ENCODE measurements at places on chromosomes 12 and 14. TPM values are rescaled to one million over a fixed set of nuclear protein-coding genes. Genes with fewer than 3 reads are reported as not detected.

ACRBP gene
- total RNA-seq = 6.1 TPM

DNA sequence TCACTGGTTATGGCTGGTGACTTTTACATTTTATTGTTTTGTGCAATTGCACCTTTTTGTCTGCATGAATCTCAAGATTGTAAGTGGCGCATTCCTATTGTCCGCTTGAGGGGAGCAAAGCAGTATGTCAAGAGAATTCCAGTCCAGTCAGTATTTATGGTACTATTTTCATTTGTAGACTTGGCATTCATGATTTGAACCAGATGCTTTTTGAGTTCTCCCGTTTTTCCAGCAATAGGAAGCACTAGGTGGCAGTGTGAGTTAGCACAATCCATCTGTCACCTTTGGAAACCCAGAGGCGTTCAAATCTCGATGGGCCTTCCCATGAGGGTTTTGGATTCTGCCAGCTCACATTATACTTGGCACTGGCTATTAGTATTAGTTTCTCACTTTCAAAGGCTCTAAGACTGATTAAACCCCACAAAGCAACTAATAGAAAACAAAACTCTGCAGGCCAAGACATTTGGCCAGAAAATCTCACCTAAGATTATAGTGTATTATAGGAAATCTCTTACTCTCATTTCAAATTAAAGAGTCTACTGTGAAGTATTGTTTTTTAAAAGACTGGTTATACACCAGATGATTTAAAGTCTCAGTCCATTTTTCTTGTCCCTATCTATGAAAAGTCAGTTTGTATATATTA is 2.2 kb downstream of the DACT1 start:
- peaks cover 48% of the 10 kb centered on the region for H3K27me3 ChIP-seq
- no peak overlapping the region for H3K4me3 ChIP-seq
- H3K4me1 ChIP-seq = no peaks in the 10 kb centered on the region
- H3K27ac ChIP-seq = no peak overlapping the region
- no peak for DNase-seq

DNA sequence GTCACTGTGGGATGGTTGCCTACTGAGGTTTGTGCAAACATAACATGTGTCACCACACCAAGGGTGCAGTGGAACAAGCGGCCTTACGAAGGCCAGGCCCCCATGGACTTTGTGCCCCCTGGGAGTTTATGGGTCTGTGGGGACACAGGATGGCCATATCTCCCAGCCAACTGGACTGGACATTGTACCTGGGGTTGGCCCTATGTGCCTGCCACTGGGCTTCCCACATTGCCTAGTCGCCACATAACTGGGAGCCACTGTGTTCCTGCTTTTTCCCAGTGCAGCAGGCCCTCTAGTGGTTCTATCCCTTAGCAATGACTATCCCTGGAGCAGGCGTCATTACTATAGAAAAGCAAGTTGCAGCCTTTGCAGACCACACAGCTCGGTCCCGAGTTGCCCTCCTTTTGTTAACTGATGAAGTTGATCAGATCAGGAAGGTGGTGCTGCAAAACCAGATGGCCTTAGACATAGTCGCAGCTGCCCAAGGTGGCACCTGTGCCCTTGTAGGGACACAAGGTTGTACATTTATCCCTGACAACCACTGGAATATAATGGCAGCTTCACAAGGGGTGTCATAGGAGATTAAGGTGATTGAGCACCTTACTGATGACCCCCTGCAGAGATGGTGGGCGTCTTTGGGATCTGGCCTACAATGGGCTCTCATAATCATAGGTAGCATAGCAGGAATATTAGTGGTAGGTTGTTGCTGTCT is 15.2 kb upstream of the RNASE12 start:
- H3K36me3 ChIP-seq = no peaks in the 10 kb centered on the region
- no peak overlapping the region for H3K27ac ChIP-seq
- no peaks in the 10 kb centered on the region for H3K27me3 ChIP-seq
- H3K4me3 ChIP-seq = no peak overlapping the region
- H3K4me1 ChIP-seq = peaks cover 6% of the 10 kb centered on the region

CFAP251 gene
- 3.7 TPM for total RNA-seq

POTEM gene
- total RNA-seq = not detected

NTN4 gene
- total RNA-seq = 46.0 TPM

DNA sequence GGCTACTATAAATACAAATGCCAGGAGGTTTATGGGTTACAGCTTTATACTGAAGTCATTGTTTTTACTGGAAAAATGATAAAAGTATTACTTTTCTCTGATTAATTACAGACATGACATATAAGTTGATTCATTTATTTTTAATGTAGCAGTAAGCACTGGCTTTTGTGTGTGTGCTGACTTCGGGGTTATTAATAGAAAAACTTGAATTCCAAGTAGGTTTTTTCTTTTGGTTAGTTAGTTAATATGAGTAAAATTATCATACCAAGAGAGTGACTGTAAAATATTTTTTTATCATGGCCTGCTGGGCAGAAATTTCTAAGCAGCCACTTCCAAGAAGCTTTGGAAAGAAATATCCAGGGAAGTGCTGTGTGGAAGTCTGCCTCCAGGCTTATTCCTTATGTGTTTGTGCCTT is 56.4 kb downstream of the IFT81 start:
- H3K4me3 ChIP-seq = no peak overlapping the region
- H3K27me3 ChIP-seq = no peaks in the 10 kb centered on the region
- no peak overlapping the region for H3K27ac ChIP-seq
- no peaks in the 10 kb centered on the region for H3K36me3 ChIP-seq
- H3K4me1 ChIP-seq = no peaks in the 10 kb centered on the region

DNA sequence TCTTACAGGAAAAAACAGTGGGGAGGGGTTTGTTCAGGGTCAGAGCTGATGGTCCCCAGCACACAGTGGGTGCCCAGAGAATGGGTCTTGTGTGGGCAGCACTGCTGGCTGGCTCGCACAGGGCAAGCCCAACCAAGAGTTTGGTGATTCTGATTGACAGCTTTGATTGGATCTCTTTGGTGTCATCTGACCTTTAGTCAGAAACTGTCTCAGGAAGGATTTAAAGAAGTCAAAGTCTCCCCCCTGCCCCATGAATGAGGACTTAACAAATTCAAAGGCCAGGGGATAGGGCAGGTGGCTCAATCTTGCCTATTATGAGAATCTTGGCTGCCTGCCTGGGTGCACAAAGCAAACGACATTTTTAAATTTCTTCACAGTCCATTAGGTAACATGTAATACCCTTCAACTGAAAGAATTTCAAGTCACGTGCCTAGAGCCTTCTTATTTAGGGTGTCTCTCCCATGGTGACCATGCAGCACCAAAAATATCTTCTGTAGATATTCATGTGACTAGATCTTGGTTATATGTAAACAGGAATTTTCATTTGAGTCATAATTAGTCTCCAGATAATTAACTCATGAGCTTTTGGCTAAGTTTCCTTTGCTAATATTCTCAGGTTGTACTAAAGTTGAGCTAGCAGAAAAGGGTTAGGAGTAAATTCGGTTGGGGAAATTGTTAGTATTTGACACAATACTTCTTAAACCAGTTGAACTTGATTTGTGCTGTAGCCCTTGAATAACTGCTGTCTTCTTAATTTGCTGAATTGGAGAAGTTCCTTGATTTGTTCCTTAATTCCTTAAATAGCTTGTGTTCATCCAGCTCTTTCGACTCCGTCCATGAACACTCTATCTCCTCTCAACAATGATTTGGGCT is 54.5 kb upstream of the HECTD1 start:
- H3K36me3 ChIP-seq = no peaks in the 10 kb centered on the region
- peak overlapping the region; percentile 83 for H3K27ac ChIP-seq
- DNase-seq = peak; percentile 23
- no peak overlapping the region for H3K4me3 ChIP-seq
- peaks cover 53% of the 10 kb centered on the region for H3K4me1 ChIP-seq

- H3K27me3 ChIP-seq = no peaks in the 10 kb centered on the region
- H3K36me3 ChIP-seq = no peaks in the 10 kb centered on the region
These were observed 1.0 kb downstream of the IRF9 start for GRCh38 chr14:24162093-24162492.

DNA sequence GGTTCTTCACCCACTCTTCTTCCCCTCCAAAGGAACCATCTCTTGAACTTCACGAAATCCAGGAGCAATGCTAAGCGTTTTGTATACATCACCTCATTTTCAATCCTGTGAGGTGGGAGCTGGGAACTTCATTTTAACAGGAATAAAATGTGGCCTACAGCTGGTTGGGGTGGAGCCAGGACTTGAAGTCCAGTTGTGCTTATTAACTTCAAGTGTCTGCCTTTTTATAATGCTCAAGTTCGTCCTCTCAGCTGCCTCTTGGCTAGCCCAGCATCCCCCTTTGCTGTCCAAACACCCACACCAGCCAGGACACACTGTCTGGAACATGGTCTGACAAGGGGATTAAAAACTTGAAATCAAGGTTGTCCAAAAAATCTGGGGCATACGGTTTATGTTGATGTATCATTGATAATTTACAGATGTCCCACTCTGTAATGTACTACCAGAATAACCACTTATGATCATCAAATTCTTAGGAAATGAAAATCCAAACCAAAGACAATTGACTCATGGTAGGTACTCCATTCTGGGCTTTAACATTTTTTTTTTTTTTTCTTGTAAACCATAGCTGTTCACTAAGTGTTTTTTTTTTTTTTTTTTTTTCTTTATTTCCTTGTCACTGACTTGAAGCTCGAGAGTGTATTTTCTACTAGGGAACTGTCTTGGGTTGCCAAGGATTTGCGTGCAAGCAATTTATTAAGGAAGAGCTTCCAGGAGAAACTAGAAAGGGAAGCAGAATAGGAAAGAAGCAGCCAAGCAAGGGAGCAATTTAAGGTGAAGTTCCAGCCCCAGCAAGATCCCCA is 252.3 kb downstream of the EFCAB11 start:
- DNase-seq = no peak
- H3K36me3 ChIP-seq = no peaks in the 10 kb centered on the region
- no peaks in the 10 kb centered on the region for H3K4me1 ChIP-seq
- no peaks in the 10 kb centered on the region for H3K27me3 ChIP-seq
- peak overlapping the region; percentile 24 for H3K4me3 ChIP-seq
- H3K27ac ChIP-seq = no peak overlapping the region

DNA sequence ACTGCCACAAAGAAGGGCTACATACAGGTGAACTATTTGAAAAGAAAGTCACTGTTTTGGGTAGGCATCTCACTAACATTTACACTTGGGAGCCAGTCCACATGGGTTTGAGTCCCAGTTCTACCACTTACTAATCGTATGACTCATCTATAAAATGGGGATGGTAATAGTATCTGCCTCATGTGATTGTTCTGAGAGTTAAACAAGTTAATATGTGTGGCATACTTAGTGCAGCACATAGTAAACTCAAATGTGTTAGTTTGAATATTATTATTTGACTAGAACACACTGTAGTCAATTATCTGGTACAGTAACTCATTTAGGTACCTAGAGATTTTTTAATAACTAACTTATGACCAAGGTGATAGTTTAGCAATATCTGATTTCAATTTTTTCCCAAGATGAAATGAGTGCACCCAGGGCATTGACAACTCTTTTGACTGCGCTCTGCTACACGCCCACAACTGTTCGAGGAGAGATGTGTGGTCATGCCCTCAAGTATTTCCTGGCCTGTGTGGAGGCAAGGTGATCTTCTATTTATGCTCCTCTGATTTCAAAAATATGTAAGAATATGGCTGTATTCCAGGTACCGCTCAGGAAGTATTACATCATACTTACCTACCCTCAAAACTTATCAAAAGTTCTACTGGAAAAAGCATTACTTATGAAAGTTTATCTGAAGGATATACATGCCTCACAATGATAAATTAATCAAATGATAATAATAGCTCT is 210.6 kb upstream of the EGLN3 start:
- H3K36me3 ChIP-seq = no peaks in the 10 kb centered on the region
- no peaks in the 10 kb centered on the region for H3K27me3 ChIP-seq
- peak; percentile 16 for DNase-seq
- no peak overlapping the region for H3K4me3 ChIP-seq
- H3K4me1 ChIP-seq = no peaks in the 10 kb centered on the region

DNA sequence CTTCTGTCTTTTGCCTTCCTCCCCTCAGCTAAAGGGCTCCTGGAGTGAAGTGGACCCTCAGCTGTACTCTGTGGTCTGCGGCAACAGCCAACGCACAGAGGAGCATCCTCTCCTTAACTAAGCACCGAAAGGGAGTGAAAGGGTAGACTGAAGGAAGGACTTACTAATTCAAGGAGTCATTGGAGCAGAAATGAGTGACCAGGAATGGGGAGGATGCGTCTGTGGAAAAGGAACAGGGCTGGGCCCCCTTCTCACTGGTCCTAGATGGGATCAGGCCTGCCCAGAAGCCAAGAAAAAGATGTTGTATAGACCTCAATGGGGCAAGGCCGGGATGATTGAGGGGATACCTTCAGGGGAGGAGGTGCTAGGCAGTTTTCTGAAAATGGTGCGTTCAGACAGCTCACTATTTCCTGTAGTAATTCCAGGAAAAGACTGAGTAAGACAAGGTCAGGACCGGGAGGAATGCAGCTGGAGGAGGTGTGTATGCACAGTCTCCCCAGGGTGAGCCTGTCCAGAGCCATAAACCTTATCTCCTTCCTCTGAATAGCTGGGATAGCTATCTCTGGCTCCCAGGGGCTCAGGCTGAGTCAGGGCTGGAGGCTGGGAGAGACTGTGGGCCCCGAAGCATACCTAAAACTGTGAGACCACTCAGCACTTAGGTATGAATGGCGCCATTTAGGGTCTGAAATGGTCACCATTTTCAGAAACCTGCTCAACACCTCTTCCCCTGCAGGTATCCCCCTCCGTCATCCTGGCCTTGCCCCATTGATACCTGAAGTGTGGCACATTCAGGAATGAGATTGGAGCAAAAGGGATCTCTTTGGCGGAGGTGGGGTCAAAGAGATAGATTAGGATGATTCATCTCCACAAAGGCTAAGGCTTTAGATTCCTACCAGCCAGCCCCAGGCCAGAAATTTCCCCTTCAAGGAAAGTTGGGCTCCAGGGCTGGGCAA is 20.2 kb upstream of the KRT8 start:
- H3K4me1 ChIP-seq = peaks cover 80% of the 10 kb centered on the region
- peak overlapping the region; percentile 53 for H3K4me3 ChIP-seq
- peak; percentile 78 for DNase-seq
- H3K36me3 ChIP-seq = no peaks in the 10 kb centered on the region

GRCh38 chr12:115324949-115325593 is 641.1 kb upstream of the TBX3 start:
- no peaks in the 10 kb centered on the region for H3K36me3 ChIP-seq
- no peak for DNase-seq
- no peak overlapping the region for H3K27ac ChIP-seq
- H3K27me3 ChIP-seq = 0 out of 2 replicates have a peak, but pooled peaks cover under 1% of the 10 kb centered on the region
- H3K4me1 ChIP-seq = no peaks in the 10 kb centered on the region

RERG gene
- total RNA-seq = 1.4 TPM

HOXC6 gene
- total RNA-seq = 5.7 TPM

DNA sequence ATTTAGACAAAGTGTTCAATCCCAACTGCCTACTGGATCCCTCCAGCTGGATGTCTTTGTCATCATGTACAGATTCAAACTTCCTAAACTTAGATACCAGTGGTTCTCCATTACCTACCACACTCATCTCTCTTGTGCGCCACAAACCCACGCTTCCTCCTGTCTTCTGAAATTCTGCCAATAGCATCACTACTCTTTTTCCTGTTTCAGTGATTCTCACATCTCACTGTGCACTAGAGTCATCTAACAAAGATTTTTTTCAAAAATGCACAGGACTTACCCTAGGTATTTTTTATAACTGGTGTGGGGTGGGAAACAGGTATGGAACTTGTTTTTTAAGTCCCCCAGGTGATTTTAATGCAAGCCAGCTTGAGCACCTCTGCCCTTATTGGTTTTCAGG is 5.9 kb downstream of the PSMB5 start:
- DNase-seq = no peak
- no peaks in the 10 kb centered on the region for H3K27me3 ChIP-seq
- H3K36me3 ChIP-seq = no peaks in the 10 kb centered on the region
- 0 out of 2 replicates have a peak, but pooled peaks cover 3% of the 10 kb centered on the region for H3K4me1 ChIP-seq
- H3K4me3 ChIP-seq = no peak overlapping the region
- no peak overlapping the region for H3K27ac ChIP-seq

- H3K4me3 ChIP-seq = no peak overlapping the region
- DNase-seq = no peak
- H3K36me3 ChIP-seq = no peaks in the 10 kb centered on the region
These were observed 103.7 kb downstream of the VCPKMT start for GRCh38 chr14:50012644-50013043.
